ENCODE measurements at places on chromosomes 5 and 9.

DNA sequence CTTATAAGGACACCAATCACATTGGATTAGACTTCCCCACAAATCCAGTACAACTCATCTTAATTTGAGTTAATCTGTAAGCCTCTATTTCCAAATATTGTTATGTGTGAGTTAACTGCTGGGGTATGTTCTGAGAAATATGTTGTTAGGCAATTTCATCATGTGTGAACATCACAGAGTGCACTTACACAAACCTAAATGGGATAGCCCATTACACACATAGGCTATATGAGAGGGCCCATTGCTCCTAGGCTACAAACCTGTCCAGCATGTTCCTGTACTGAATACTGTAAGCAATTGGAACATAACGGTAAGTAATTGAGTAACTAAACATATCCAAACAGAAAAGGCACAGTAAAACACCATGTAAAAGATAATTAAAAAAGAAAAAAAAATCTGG, 19.1 kb upstream of the ARSI start:
- H3K27me3 ChIP-seq, result peaks cover 29% of the 10 kb centered on the region
- H3K36me3 ChIP-seq, result no peaks in the 10 kb centered on the region
- DNase-seq, result no peak

- no peaks in the 10 kb centered on the region for H3K27me3 ChIP-seq
- DNase-seq, result no peak
- H3K4me1 ChIP-seq, result no peaks in the 10 kb centered on the region
- peaks cover 49% of the 10 kb centered on the region for H3K36me3 ChIP-seq
- peak overlapping the region; percentile 2 for H3K27ac ChIP-seq
Measured at GRCh38 chr5:170075696-170076095, 30.0 kb upstream of the FOXI1 start.

- no peaks in the 10 kb centered on the region for H3K27me3 ChIP-seq
- no peak overlapping the region for H3K27ac ChIP-seq
- no peak for DNase-seq
- no peaks in the 10 kb centered on the region for H3K4me1 ChIP-seq
Measured at GRCh38 chr9:20189871-20190270, 401.0 kb upstream of the SLC24A2 start.

GRCh38 chr9:98229090-98229395, 26.4 kb downstream of the TBC1D2 start:
- H3K36me3 ChIP-seq, result peaks cover 4% of the 10 kb centered on the region
- no peaks in the 10 kb centered on the region for H3K27me3 ChIP-seq
- DNase-seq, result no peak
- H3K4me3 ChIP-seq, result no peak overlapping the region

DNA sequence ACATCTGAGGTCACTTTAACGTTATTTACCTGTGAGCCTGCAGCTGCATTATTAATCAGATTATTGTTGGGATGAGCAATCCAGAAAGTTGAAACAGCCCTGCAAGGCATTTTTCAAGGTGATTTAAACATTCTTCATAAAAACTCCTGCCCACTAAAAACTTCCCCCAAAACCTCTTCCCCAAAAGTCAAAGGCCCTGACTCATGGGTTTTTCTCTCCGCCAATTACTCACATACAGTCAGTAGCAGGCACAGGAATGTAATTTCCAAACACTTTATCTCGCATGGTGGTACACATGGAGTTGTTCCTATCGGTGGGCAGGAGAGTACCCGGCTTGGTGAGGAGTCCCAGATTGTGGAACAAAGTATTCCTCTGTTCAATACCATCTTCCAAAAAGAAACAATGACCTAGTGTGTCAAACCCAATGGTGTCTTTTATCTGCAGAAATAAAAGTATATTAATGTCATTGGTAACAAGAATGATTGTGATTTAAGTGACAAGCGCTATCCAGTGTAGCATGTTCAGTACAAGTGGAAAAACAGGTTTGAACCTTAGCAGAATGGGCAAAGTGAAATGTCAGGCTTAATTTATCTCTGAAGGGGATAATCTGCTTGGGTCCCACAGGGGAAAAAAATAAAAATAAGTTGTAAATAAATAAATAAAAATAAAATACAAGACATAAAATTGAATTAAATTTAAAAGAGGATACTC, 38.3 kb downstream of the CEMIP2 start:
- H3K4me1 ChIP-seq, result peaks cover 4% of the 10 kb centered on the region
- H3K36me3 ChIP-seq, result peaks cover 94% of the 10 kb centered on the region
- H3K4me3 ChIP-seq, result no peak overlapping the region
- H3K27me3 ChIP-seq, result no peaks in the 10 kb centered on the region

GRCh38 chr5:160064417-160064810, 54.8 kb downstream of the PWWP2A start:
- H3K4me3 ChIP-seq, result no peak overlapping the region
- no peak overlapping the region for H3K27ac ChIP-seq
- H3K4me1 ChIP-seq, result no peaks in the 10 kb centered on the region
- no peak for DNase-seq

DNA sequence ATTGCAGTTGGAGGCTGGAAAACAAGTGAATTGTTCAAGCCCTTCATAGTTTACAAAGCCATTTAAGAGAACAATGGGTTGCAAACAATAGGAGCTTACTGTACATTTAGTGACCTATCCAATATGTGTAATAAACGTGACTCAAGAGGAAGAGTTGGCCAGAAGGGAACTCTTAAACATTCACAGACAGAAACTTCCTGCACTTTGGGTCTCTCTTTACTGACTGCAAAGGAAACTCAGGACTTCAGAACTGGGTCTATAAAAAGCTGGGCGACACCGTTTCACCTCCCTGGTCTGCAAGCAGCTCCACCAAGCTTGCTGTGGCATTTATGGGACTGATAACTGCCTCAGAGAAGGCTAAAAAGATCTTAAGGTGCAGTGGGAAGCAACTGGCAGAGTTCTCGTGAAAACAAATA, 48.7 kb upstream of the SPATA31D4 start:
- H3K27ac ChIP-seq, result no peak overlapping the region
- H3K36me3 ChIP-seq, result no peaks in the 10 kb centered on the region
- no peak for DNase-seq
- H3K4me3 ChIP-seq, result no peak overlapping the region
- H3K4me1 ChIP-seq, result no peaks in the 10 kb centered on the region

GRCh38 chr9:77953590-77953989, 78.0 kb downstream of the GNAQ start:
- DNase-seq, result no peak
- no peak overlapping the region for H3K4me3 ChIP-seq
- peaks cover 15% of the 10 kb centered on the region for H3K4me1 ChIP-seq
- H3K27ac ChIP-seq, result no peak overlapping the region

- no peaks in the 10 kb centered on the region for H3K4me1 ChIP-seq
- H3K27me3 ChIP-seq, result no peaks in the 10 kb centered on the region
- no peaks in the 10 kb centered on the region for H3K36me3 ChIP-seq
Measured at GRCh38 chr9:31372799-31373587, 1011.5 kb upstream of the ACO1 start.

- peak within 1 kb of the TSS; percentile 51 for H3K27ac ChIP-seq
- H3K4me1 ChIP-seq, result peaks cover 10% of the 10 kb centered on the region
- peak within 1 kb of the TSS; percentile 77 for H3K4me3 ChIP-seq
Measured at GRCh38 chr9:133478851-133479711, at the start of gene SLC2A6. Gene SLC2A6, minus strand, starts transcription at chr9:133479099. Its CDS starts 40 bp downstream, at chr9:133479059.

DNA sequence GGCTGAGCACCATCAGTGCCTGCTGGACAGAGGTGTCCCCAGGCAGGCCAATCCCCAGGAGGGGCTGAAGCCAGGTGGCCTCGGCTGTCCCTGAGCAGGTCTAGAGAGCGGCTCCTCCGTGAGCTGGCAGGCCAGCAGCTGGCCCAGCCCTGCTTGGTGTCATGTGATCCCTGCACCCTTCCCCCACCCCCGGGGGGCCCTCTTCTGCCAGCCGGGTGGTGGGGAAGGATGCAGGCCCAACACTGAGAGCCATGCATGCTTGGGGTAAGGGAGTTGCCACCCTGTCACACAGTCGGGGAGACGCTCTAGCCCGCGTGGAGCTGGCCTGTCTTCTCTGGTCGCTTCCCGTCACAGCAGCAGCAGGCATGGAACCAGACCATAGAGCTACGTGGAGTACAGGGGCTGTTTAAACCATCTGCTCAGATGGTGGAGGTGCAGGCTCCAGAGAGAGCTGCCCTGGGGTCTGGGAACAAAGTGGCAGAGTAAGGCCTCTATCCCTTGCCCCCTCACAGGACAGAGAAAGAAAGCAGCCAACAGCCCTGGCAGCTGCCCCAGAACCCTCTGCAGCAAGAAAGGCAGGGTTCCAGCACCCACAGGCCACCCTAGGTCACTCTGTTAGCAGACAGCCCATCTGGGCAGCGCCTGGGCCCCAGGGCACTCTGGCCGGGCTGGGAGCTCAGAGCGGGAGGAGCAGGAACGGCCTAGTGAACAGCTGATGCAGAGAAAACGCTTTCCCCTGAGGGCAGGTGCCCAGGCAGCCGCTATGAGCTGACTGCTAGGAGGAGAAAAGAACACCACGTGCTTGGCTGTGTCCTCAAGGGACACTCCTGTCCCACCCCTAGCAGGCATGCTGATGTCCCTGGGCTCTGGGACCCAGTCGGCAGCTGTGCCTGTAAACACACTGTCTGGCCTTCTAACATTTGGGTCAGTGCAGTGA, 6.8 kb downstream of the RALGDS start:
- H3K27me3 ChIP-seq, result no peaks in the 10 kb centered on the region
- peaks cover 94% of the 10 kb centered on the region for H3K36me3 ChIP-seq
- peak overlapping the region; percentile 75 for H3K4me3 ChIP-seq
- no peak for DNase-seq

DNA sequence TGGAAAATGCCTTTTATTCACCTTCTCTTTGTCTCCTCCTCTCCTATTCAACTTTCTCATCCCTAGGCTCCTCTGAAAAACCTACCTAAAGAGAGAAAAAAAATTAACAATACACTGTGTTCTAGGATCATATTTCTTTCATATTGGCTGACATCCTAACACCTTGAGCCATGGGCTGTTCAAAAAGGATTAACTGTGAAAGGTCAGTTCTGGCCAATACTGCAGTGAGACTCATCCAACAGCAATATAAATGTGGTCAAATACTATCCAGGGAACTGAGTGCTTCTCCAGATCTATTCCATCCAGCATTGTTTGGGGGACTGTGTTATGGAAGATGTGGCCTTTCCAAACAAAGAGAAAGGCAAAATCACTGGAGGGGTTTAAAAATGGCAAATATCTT, 131.1 kb upstream of the MOCS2 start:
- peaks cover 6% of the 10 kb centered on the region for H3K27me3 ChIP-seq

- no peak overlapping the region for H3K27ac ChIP-seq
- H3K4me3 ChIP-seq, result no peak overlapping the region
- peaks cover 23% of the 10 kb centered on the region for H3K27me3 ChIP-seq
- no peak for DNase-seq
- H3K4me1 ChIP-seq, result peaks cover 4% of the 10 kb centered on the region
Measured at GRCh38 chr5:14438195-14438606, 143.4 kb upstream of the OTULINL start.

DNA sequence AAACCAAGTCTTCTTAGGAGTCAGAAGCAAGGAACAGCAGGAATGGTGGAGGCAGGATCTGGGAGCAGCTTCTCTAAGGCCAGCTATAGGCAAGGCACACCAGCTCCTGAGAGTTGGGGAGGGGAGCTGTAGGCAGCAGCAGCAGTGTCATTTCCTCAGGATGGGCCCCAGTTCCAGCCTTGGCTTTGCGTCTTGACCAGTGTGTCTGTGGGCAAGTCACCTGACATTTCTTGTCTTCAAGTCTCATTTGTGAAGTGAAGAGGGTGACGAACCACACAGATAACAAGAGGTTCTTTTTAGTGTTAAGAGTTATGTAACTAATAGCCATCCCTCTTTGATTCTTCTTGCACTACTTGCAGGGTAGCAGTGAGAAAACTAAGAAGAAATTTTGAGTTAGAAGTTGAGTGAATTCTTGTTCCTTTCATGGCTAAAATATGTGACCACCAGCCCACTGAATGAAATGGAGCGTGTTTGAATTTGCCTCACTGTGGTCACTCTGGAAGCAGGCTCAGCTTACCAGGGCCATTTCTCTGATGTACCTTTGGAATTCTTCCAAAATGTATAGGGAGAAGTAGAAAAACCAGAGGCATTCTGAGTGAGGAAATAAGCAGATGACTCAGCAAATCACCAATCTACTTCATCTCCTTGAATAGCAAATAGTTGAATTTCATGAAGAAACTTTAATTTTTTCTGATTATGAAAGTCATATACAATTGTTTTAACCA, 42.4 kb downstream of the RHOBTB3 start:
- no peaks in the 10 kb centered on the region for H3K27me3 ChIP-seq
- DNase-seq, result no peak
- H3K4me1 ChIP-seq, result peaks cover 8% of the 10 kb centered on the region

DNA sequence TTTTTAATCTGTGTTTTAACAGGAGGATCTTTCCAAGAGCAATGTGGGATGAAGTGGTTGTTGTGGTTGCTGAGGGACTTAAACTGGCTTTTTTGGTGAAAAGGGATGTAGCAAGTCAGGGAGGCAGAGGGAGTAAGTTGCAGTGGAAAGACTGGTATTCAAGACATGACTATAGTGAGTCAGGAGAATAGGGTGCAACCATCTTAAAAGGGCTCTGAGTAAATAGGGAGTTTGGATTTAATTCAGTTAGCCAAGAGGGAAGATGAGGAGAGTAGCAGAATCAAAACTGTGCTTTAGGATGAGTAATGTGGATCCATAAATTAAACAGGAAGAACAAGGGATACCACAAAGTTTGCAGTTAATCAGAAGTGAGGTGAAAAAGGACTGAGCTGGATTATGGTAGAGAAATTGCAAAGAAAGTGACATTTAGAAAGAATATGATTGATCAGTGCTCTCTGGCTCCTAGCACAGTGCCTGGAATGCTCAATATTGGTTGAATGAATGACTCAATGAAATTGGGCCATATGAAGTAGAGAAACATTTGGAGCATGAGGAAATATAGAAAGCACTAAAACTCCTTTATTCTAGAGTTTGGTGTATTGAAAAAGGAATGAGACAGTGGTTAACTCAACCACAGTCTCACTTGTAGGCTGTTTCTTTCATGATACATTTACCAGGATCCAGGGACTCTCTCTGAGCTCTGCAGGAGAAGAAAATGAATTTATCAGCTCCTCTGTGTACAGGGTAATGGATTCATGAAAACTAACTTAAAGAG, 5.1 kb downstream of the POLR3G start:
- H3K4me3 ChIP-seq, result no peak overlapping the region
- no peak overlapping the region for H3K27ac ChIP-seq

DNA sequence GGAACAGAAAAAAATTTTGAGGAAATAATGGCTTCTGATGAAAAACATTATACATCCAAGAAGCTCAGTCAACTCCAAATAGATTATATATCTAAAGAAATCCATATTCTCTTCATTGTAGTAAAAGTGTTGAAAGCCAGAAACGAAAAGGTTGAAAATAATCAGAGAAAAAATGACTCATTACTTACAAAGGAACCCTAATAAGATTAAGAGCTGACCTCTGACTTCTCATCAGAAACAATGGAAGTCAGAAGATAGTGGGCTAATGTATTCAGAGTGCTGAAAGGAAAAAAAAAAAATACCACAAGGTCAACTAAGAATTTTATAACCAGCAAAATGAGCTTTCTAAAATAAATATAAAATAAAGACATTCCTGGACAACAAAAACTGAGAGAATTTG, 60.0 kb downstream of the HSD17B4 start:
- H3K27me3 ChIP-seq, result no peaks in the 10 kb centered on the region
- no peak overlapping the region for H3K27ac ChIP-seq
- H3K36me3 ChIP-seq, result peaks cover 10% of the 10 kb centered on the region
- DNase-seq, result no peak
- H3K4me3 ChIP-seq, result no peak overlapping the region

- no peaks in the 10 kb centered on the region for H3K4me1 ChIP-seq
- no peak overlapping the region for H3K4me3 ChIP-seq
- DNase-seq, result no peak
- H3K36me3 ChIP-seq, result no peaks in the 10 kb centered on the region
Measured at GRCh38 chr9:98951967-98952366, 8.3 kb downstream of the COL15A1 start.

Measured in effector memory CD8-positive, alpha-beta T cell (primary cell).